Renal pelvis (tissue), 12 donors: ENCODE measurements at places on chromosomes 6 and 20.

GRCh38 chr20:23607497-23608245, 2.0 kb upstream of the CST9 start:
- DNase-seq: no peak

GRCh38 chr6:169225887-169226286, 27.8 kb downstream of the THBS2 start:
- no peak for DNase-seq

DNA sequence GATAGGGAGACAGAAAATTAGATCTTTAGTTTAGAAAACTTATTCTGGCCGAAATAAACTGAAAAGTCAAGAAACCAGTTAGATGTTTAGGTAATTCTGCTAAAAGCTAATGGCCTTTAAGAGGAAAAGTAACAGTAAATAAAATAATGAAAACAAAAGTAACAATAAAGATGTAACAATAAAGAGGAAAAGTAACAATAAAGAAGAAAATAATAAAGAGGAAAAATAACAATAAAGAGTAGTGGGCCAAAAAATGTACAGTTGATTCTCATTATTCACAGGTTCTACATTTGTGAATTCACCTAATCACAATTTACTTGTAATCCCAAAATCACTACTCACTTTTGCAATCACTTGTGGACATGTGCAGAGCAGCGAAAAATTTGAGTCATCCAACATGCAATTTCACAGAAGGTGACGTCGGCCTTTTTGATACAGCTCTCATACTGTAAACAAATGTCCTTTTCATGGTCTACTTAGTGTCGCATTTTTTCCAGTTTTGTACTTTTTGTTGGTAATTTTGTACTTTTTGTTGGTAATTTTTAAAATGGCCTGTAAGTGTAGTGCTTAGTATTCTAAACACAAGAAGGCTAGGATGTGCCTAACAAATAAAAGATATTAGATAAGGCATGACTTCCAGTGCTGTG, 24.0 kb downstream of the HBS1L start:
- no peak for DNase-seq

DNA sequence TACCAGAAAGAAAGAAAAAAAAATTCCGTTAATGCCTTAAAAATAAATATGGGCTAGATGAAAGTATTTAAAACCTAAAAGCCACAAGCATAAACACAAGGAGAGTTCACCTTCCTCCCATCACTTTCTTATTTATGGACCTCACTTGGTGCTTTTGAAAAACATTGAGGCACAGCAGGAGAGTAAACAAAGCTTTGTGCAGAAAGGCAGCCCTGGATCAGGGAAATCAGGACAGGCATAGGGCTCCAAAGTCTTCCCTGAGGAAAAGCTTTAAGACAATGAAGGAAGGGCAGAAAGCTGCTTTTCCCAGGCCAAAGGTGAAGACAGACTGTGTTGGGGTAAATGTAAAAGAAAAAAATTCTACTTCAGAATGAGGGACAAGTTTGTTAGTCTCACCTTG, 207.9 kb downstream of the CLVS2 start:
- no peak for DNase-seq

- DNase-seq: no peak
Observed at GRCh38 chr6:25340431-25341202, 61.4 kb downstream of the CARMIL1 start.

DNA sequence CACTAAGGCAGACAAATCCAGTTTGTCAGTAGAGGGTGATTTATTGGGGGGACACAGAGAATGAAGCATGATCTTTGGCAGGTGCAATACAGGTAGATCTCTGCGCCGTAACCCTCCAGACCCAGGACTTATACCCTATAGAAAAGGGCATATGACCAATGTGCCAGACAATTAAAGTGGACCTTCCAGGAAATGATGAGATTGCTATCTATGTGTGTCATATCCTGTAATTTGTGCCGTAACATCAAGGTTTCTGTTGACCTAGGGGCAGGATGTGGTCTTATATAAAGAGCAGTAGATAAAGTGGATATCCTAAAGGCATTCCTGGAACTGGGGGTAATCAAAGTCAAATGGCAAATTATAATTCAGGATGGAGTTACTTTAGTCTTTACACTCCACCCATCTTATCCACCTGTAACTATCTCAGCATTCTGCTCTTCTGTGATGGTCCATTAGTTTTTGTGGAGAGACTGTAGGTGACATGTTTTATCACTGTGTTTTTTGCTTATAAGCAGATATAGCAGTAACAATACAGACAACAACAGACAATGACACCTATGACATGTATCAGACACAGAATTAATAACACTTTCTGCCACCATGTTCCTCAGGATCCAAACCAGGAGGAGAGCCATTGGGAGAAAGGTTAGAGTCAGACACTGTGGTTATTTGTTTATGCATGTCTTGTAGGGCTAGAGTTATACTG, 43.1 kb upstream of the ZNF337 start:
- no peak for DNase-seq
